ENCODE measurements at places on chromosomes 2 and 18. TPM values are rescaled to one million over a fixed set of nuclear protein-coding genes. Genes with fewer than 3 reads are reported as not detected.

IKZF2 gene
- total RNA-seq, result 12.7 TPM

INPP5D gene
- 30.4 TPM for total RNA-seq

IL36G gene
- total RNA-seq, result not detected

HAUS1 gene
- 14.4 TPM for total RNA-seq

GDF7 gene
- 2.5 TPM for total RNA-seq

LBH gene
- total RNA-seq, result 114 TPM

ERFE gene
- 0.35 TPM for total RNA-seq

ADD2 gene
- total RNA-seq, result 0.95 TPM

GRCh38 chr2:7830616-7831015, 851.2 kb upstream of the ID2 start:
- DNase-seq, result no peak

DNA sequence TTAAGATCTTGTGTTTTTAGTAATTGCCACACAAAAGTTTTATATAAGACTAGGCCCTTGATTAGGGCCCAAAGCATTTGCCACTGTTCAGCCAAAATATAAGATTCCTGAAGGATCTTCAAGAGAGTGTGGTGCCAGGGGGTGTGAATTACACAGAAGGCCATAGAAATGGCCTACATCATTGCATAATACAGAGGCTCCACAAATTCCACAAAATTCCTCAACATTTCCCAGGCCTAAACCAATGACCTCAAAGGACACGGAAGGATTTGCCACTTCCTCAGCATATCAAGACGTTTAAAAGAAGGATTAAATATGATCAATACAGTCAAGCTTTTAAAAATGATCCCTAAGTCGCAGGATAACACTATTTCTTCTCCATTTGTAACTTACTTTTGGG, 24.1 kb downstream of the COL6A3 start:
- DNase-seq, result no peak

DNA sequence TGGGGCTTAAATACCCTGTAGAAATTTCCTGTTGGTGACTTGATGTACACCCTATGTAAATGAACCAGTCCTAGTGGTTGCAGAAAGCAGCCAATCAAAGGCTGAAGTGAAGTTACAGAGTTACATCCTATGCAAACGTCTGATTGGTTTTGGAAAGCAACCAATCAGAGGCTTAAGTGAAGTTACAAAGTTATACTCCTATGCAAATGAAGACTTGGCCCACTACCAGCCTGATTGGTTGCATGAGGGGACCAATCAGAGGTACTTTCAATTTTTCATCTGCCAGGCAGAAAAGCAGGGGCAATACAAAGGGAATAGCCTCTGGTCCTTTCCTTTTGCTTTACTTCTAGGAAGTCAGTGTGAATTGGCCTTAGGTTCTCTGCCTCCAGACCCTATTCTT, 13.6 kb upstream of the ZNF397 start:
- no peak for DNase-seq

DNA sequence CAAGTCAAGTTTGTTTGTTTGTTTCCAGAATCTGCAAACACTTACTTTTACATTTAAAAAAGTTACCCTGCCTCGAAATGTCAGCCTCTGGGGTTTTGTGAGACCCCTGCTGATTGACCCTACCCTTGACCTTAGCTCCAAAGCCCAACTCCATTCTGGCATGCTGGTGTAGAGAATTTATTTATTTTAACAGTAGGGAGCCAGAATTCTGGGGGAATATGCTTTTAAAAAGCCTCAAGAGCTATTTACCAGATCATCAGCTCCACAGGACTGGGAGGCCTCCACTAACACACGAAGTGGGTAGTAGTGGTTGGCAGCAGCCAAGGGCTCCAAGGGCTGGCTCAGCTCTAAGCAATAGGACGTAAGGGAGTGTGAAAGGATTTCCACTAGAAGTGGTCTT, 23.2 kb upstream of the GREB1L start:
- no peak for DNase-seq

DNA sequence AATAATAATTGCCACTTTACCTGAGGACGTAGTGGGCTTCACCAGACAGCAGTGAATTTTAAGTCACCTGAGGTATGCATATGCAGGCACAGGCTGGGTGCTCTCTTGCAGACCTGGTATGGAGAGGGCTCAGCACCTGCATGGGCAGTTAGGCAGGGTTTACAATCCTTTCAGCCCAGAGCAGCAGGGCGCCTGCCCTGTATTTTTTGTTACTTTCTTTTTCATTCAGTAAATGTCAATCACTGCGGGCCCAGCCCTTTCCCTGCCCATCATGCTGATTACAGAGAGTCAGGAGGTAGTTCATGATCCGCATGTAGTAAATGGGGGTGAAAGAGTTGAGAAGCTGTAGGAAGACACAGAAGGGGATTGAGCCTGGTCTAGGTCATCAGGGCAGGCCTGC, 147.0 kb upstream of the ALPP start:
- DNase-seq, result no peak

- no peak for DNase-seq
Measured at GRCh38 chr2:179479947-179480346, 215.3 kb upstream of the SESTD1 start.

- no peak for DNase-seq
Measured at GRCh38 chr2:161166538-161167409, 6.5 kb downstream of the TANK start.

GRCh38 chr2:66495788-66496640, 61.1 kb downstream of the MEIS1 start:
- peak; percentile 48 for DNase-seq

GRCh38 chr2:98607104-98607503, 1.2 kb downstream of the COA5 start:
- DNase-seq, result no peak

- no peak for DNase-seq
Measured at GRCh38 chr2:143148757-143149156, 19.5 kb downstream of the ARHGAP15 start.

GRCh38 chr2:207167099-207167923, 1.6 kb upstream of the KLF7 start:
- no peak for DNase-seq

- no peak for DNase-seq
Measured at GRCh38 chr2:223697316-223697891, 95.2 kb upstream of the SCG2 start.

DNA sequence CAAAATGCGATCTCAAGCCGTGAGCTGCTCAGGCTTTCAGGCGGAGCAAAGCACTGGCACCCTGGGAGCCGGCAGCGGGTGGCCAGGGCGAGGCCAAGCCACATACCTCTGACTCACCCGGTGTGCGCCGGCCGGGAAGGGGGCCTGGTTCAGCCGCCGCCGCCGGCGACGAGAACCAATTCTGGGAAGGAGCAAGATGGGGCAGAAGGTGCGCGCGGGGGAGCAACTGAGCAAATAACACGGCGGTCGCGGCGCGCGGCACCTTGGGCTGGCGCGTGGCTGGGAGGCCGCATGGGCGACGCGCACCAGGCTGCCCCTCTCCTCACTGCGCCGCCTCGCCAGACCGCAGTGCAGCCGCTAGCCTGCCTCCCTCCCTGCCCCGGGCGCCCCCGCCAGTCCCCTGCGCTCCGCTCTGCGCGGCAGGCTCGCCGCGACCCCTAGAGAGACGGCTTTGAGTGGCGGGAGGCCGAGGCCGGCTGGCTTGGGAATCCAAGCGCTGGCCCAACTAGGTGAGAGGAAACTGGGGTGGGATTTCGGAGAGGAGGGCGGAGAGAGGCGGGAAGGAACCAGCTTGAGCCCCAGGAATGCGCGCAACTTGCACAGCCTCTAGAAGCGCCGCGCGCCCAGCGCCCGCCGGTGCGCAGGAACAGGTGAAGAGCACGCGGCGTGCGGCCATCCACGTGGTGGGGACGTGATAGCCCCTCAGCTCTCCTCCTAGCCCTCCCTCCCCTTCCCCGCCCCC, 3.2 kb downstream of the NRP2 start:
- no peak for DNase-seq

DNA sequence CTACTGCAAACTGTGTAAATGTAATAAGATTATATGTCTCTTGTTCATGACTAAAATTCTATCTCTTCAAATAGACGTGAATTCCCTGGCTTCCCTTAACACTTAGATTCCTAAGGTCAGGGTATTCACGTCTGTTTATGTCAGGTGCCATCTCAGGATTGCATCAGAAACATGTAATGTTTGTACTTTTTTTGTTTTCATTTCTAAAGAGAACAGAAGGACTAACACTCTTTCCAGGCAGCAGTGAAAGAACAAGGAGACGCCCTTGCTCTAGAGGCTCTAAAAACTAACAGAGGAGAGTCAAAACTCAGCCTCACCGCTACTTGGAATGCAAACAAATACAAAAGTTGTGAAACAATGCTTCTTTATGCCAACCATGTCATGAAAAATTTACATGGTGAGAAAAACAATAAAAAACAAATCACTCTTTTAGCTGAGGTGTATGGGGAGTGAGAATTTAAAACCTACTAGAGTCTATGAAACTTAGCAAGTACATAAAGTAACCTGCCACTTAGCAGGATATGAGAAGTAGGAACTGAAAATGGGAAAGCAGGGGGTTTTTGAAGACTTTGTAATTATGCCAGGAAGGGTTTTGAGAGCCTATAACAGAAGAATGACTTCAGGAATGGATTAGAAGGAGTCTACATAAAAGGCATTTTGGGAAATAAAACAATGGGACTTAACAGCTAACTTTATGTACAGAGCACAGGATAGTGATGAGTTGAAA, 522.7 kb downstream of the THSD7B start:
- DNase-seq, result no peak

Measured in mucosa of gallbladder (tissue), 1 donor.